Astrocyte of the cerebellum (primary cell): ENCODE measurements at places on chromosomes 1 and 21.

DNA sequence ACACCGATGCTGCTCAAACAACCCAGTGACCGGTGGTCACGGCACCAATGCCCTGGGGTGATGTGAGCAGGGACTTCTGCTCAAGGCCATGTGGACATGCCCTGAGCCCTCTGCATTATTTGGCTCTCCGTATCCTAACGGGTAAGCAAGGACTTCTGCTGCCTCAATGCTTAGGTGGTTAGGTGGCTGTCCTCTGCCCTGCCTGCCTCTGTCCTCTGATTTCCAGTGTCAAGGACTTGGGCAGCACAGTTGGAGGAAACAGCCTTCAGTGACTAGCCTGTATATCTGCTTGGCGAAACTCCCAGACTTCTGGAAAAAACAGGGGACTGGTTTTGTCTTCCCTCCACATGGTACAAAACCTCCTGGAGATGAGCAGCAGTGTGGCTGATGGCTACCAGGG is 34.5 kb downstream of the DNAJC11 start:
- no peak for DNase-seq

DNA sequence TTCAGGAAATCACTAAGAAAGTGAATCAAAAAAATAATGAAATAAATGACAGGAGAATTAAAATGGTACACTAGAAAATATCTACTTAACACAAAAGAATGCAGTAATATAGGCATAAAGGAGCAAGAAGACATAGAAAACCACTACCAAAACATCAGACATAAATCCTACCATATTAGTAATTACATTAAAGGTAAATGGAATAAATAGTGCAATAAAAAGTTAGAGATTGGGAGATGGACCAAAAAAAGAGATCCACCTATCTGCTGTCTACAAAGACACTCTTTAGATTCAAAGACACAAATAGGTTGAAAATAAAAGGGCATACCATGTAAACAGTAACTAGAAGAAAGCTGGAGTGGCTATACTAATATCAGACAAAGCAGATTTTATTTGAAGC is 167.0 kb upstream of the SAMSN1 start:
- DNase-seq: no peak

DNA sequence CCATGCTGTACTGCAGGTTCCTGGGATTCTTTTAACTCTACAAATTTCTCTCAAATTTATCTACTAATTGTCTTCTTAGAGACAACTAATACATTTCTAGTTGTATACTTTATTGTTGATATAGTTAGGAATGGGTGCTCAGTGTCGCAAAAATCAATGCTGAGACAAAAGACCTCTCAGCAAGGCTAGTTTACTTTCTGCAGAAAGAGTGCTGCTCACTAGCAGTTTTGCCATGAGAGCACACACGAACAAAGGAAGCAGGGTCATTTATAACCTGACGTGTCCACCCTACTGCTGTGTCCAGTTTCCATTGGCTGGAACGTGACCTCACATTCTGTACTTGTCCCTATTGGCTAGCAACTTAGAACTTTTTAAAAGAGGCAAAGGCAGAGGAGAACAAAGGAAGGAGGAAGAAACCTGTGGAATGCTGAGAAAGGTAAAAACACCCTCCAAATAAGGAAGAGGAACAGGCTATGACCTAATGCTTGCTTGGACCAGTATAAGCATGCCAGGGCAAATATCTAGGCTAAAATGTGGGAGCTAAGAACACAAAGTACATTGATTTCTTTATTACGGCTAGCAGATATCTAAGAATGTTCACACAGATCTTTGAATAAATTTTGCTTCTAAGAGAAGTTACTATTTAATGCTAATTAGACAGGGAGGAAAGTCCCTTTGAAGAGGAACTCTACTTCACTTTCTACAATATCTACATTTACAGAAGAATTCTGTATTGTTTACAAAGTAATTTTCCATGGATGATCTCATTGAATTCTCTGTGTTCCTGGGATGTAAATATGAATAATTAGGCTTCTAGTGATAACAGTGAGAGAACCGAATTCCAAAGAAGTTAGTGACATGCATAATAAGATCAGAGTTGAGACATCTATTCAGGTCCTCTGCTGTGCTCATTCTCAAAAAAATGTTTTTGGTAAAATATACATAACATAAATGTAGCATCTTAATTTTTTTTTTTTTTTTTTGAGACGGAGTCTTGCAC is 86.0 kb upstream of the MAP10 start:
- DNase-seq: peak; percentile 20

DNA sequence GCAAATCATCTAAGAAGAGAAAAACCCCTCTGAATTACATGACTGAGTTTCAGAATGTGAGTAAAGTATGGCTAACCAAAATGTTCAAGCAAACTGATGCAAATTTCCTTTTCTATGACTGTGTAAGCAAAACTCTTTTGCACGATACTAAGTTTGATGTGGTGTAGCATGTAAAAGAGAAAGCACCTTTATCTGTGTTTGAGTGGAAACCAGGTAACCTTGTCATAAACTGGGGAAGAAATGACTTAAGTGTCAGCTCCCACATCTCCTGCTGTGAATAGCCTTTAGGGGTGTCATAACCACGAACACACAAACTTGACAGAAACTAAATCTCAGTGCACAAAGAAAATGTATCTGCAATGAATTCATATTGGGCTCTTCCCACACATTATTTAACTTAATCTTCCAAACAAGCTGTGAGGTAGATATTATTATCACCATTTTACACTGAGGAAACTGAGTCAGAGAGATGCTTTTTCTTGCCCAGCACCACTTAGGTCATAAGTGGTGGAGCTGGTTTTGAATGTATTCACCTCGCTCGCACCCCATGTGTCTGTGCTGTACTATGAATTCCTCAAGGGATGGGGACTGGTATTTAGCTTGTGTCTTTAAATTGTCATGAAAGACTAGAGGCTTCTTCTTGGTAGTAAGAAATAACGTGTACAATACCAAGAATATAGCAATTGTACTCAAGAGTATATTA is 32.9 kb upstream of the IL12RB2 start:
- DNase-seq: no peak

DNA sequence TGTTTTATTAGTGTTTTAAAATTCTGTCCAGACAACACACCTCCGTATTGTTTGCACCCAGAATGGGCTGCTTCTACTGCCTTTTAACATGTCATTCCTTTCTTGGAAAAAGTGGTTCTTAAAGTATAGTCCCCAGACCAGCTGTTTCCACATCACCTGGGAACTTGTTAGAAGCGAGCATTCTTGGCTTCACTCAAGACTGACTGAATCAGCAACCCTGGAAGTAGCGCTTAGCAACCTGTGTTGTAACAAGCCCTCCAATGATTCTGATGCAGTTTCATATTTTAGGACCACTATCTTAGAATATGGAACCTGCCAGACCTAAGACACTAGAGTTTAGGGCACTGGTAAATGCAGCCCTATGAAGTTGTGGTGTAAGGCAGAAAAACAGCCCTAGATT is 6.0 kb upstream of the PPIE start:
- no peak for DNase-seq

- no peak for DNase-seq
Measured at GRCh38 chr1:26357121-26357602, 3.2 kb upstream of the CRYBG2 start.

DNA sequence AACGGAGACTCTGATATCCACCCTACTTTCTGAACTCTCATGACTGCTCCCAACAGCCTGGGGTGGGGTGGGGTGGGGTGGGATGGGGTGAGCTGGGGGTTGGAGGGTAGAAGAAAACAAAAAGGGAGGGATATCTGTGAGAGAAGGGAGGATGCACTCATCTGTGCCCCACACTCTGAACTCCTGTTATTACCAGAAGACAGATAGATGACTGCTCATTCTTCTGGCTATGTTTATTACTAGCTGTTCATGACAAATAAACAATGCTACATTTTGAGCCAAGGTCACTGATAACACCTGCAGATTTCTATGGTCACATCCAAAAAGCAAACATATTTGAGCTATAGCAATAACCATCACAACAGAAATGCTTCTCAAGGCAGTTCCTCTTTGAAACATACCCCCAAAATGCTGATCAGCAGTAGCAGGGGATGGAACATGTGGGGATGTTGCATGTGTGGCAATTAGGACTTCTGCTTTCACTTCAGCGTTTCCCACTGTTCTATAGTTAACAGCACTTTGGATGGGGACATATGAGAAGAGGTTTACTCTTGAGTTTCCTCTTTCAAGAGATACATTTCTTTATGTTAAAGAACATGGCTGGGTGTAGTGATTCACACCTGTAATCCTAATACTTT is 43.3 kb downstream of the GPR3 start:
- no peak for DNase-seq

GRCh38 chr1:221788466-221788865 is 46.6 kb upstream of the DUSP10 start:
- DNase-seq: no peak

DNA sequence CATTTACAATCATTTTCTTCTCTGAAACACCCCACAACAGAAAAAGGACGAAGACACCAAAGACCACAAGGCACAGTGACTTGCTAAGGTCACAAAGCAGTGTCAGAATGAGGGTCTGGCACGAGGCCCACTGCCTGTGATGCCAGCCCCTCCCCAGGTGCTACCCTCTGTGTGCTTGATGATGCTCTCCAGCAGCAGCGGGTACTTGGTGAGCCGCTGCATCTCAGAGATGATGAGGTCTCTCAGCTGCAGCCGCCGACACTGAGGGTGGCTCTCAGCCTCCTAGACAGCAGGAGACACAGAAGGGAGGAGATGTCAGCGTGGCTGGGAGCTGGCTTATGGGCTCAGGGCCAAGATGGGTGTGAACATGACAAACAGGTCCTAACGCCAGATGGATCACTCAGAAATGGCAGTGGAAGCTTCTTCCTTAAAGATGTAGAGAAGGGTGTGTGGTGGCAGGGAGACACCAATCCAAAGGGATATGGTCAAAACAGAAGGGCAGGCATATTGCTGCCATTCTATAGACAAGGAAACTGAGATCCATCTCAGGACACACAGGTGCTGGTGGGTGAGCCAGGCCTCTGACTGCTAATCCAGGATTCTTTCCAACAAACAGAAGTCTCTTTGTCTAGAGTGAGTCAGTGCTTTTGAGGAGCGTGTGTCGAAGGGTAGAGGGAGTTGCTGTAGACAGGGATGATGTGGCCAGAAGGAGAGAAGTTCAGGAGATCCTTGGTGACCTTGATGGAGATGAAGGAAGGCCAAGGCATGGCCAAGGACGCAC is 25.6 kb downstream of the LRRC71 start:
- no peak for DNase-seq

GRCh38 chr1:226575739-226576378 is 27.3 kb downstream of the STUM start:
- no peak for DNase-seq

GRCh38 chr1:80349218-80349617 is 1342.7 kb upstream of the ADGRL4 start:
- no peak for DNase-seq

GRCh38 chr1:187038784-187039183 is 210.0 kb downstream of the PLA2G4A start:
- DNase-seq: peak; percentile 33

DNA sequence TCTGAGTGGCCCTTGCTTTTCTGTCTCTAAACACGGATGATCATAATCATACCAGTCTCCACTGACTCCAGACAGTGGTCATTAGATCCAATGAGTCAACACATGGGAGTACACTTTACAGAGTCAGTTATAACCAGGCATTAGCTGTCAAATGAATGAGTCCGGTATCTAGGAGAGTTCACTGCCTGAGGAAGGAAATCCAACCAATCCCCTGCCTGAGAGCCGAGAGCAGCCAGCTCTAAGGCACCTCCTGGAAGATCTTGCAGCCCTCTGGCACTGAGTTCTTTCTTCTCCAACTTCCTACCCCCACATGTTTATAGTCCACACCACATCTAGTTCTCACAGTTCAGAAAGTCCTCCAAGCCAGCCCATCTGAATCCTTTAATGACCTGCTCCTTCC is 29.4 kb upstream of the RBM15 start:
- DNase-seq: no peak

DNA sequence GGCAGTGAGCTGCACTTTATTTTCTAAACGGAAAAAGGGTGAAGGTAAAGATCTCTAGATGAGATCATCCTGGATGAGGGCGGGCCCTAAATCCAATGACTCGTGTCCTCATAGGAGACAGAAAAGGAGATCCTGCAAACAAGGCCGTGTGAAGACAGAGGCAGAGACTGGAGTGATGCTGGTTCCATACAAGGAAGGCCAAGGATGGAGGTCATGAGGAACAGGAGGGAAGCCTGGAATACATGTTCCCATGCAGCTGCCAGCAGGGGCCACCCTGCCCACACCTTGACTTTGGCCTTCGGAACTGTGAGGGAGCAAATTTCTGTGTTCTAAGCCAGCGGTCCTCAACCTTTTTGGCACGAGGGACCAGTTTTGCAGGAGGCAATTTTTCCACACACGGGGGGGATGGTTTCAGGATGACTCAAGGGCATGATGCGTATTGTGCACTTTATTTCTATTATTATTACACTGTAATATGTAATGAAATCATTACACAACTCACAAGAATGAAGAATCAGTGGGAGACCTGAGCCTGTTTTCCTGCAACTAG is 94.3 kb downstream of the PSMG1 start:
- DNase-seq: no peak

- DNase-seq: no peak
Measured at GRCh38 chr1:234782791-234783190, 172.8 kb upstream of the IRF2BP2 start.

- no peak for DNase-seq
Measured at GRCh38 chr21:14975136-14975919, 89.5 kb downstream of the NRIP1 start.

DNA sequence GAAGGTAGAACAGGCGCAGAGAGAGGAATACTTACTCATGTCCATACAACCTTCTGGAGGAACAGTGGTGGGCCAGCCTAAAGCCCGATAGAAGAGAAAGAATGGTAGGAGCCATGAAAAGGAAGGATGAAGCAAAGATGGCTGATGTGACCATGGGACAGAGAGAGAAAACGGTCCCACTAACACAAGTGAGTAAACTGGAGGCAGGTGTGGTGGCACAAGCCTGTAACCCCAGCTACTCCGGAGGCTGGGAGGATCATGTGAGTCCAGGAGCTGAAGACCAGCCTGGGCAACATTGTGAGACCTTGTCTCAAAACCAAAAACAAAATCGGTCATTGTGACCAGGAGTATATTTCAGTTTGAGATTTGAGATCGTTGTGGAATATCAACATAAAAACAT is 49.4 kb downstream of the C1orf198 start:
- no peak for DNase-seq

- DNase-seq: no peak
Measured at GRCh38 chr1:240352769-240353168, 259.2 kb downstream of the GREM2 start.

GRCh38 chr1:158398818-158399514 is at the start of gene OR10T2:
TSS of gene OR10T2 (minus strand) at chr1:158399466. CDS start at chr1:158399466, 0 bp downstream.
- no peak for DNase-seq

DNA sequence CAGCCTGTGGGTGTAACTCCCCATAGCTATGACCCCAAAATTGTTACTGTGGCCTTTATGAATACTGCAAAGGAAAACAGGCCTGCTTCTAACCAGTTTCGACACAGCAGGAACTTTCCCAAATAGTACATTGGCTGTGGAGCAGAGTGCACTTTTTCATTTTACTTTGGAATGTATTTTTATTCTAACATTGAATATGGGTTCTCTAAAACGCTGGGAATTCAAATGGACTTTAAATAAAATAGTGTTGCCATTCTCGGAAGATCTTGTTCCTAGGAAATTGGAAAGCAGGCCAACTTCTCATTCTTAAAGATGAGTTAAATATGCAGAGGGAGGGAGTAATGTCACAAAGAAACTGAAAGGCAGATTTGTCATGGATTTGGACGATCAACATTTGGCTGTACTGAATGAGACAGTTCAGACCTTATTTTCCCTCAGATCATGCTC is 39.6 kb upstream of the ARHGAP29 start:
- DNase-seq: no peak

GRCh38 chr1:233554037-233554436 is 59.9 kb upstream of the KCNK1 start:
- DNase-seq: no peak
